Hematopoietic multipotent progenitor cell (in vitro differentiated cells): ENCODE measurements at places on chromosomes 6 and 20. TPM values are rescaled to one million over a fixed set of nuclear protein-coding genes. Genes with fewer than 3 reads are reported as not detected.

GRCh38 chr6:56932910-56933477, 21.9 kb upstream of the BEND6 start:
- DNase-seq, result peak; percentile 90

- DNase-seq, result no peak
These were observed 229.9 kb downstream of the TBXT start for GRCh38 chr6:165937564-165938358.

DNA sequence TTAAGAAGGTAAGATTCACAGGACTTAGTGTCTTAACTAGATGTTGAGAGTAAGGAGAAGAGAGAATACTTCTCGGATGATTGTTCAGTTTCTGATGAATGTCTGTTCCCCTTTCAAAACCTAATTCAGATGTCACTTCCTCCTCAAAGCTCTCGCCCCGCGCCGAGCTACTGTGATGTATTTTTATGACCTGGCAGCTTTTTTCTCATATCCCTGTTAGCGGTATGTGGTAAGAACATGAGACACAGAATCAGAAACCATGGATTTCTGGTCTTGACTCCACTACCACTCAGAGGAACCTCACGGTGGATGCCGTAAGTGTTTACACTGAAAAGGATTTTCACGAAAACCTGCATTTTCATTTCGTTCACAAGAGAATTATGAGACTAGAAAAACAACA, 48.4 kb downstream of the CEP43 start:
- DNase-seq, result peak; percentile 71

- DNase-seq, result no peak
These were observed 5.4 kb downstream of the SMAP1 start for GRCh38 chr6:70673054-70673453.

- no peak for DNase-seq
These were observed 33.0 kb downstream of the SPTLC3 start for GRCh38 chr20:13041574-13042457.

DNA sequence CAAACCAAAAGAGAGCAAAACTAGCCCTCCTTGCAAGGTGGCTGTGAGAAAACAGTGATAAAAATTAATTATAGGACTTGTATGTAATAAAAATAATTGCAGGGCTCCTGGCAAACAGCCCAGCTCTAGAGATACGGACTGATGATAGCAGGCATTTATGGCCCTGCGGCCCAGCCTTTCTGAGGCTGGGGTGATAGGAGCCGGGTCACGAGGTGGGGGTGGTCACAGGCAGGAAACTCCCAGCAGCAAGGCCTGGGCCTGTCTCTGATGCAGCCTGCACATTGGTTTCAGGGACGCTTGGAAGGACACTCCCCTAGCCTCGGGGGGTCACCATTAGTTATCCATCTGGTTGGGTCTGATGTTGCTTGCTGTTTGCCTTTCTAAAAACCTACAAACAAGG, 18.7 kb upstream of the TTPAL start:
- DNase-seq, result no peak

DNA sequence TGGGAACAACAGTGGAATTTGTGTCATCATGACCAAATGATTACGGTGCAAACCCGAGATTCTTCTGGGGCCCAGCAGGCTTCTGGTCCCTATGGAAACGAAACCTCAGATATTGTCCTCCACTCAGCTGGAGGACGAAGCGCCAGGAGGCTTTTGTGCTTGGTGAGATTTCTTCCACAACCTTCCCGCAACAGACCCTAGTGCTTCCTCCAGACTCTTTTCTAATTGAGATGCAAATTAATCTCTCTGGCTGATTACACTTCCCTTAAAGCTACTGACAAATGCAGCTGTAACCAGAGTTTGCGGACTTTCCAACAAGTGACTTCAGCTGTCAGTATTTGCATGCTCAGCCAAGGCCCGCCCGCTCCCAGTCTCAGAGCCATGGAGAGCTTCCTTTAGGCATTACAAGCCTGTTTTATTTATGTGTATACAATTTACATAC, 96.0 kb downstream of the INSM1 start:
- no peak for DNase-seq

- DNase-seq, result no peak
These were observed 14.8 kb upstream of the TTK start for GRCh38 chr6:79989641-79990040.

The ADISSP gene
- total RNA-seq, result 40.9 TPM

The NKX2-2 gene
- not detected for total RNA-seq

The EPB41L1 gene
- 1.3 TPM for total RNA-seq
